ENCODE measurements at places on chromosomes 16 and 17.

- no peak for DNase-seq
Measured at GRCh38 chr17:76558198-76559095, 18.6 kb downstream of the PRCD start.

- no peak for DNase-seq
Measured at GRCh38 chr17:40058186-40058784, 4.1 kb upstream of the MED24 start.

DNA sequence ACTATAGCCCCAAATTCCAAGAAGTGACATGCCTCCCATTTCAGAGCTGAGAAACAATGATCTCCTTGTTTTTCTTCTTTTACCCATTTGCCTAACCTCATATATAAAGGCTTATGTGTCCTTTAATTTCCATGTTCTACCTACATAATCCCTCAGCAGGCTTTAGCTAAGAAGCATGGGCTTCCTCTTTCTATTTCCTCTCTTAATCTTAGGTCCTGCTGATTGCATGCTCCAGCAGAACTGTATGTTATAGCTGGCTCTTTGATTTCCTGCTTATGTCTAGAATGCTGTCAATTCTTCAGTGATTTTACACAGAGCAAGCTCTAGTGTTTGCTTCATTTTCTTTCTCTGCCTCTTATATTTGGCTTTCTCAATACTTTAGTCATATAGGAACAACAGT lies 151.7 kb upstream of the COX10 start:
- no peak for DNase-seq

- DNase-seq = no peak
Measured at GRCh38 chr16:30951193-30951592, 2.3 kb downstream of the ORAI3 start.

- DNase-seq = peak; percentile 82
Measured at GRCh38 chr17:5031365-5032082, 3.7 kb downstream of the SLC52A1 start.

GRCh38 chr16:82626791-82627261 lies at the start of gene CDH13:
Gene CDH13 (plus strand): TSS chr16:82626969.
- DNase-seq = no peak

GRCh38 chr17:14434506-14434905 lies 133.6 kb downstream of the HS3ST3B1 start:
- no peak for DNase-seq

DNA sequence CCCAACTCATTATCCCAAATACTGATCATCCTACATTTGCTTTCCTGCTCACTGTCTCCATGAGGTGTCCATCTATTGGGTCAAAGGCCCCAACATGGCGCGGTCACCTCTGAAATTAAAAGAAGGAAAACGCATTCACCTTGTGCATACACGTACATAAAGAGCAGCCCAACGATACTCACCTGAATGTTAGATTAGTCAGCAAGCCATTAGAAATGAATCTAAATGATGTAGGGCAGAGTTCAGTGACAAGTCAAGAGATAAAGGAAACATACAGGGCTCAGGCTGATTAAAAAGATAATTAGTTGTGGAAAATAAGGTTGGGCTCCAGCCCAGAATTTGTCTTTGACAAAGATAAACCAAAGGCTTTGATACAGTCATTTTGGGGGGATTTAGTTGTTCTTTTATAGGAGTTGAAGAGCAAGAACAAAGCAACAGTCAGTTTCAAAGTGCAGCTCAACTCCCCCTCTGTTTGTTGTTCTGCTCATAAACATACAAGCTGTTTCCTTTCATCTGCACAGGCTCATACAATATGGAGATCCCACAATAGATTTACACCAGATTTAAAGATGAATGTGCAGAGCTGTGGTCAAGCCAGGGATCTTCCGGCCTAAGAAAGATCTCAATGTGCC lies 21.1 kb downstream of the NXPH3 start:
- no peak for DNase-seq

- DNase-seq = no peak
Measured at GRCh38 chr16:2022723-2023091, 3.1 kb downstream of the NPW start.

GRCh38 chr16:79050063-79050462 lies 550.5 kb downstream of the MAF start:
- no peak for DNase-seq

DNA sequence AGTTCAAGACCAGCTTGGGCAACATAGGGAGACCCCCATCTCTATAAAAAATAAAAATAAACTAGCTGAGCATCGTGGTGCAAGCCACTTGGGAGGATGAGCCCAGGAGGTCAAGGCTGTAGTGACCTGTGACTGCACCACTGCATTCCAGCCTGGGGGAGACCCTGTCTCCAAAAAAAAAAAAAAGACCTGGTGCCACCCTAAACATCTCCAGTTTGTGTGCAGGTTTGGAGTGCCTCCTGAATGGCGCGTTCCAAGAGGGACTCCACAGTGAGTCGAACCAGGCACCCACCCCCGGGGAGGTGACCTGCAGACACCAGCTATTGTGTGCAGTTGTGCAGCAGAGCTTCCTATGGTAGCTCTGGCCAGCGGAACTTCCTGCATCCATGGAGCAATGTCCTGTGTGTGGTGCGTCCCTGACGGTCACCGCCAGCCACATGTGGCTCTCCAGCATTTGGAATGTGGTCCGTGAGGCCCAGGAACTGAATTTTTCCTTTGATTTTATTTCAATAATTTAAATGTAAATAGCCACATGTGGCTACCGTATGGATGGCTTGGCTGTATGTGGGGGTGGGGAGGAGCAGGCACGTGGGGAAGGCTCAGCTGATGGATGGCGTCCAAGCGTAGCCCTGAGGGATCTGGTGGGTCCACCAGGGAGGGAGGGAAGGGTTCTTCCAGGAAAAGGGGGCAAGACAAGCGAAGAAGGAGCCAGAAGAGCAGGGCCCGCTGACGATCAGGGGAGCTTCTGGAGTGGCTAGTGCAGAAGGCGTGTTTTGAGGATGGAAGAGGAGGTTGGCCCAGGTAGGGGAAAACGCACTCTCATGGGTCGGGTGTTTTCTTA lies 107.1 kb upstream of the GSE1 start:
- DNase-seq = no peak

DNA sequence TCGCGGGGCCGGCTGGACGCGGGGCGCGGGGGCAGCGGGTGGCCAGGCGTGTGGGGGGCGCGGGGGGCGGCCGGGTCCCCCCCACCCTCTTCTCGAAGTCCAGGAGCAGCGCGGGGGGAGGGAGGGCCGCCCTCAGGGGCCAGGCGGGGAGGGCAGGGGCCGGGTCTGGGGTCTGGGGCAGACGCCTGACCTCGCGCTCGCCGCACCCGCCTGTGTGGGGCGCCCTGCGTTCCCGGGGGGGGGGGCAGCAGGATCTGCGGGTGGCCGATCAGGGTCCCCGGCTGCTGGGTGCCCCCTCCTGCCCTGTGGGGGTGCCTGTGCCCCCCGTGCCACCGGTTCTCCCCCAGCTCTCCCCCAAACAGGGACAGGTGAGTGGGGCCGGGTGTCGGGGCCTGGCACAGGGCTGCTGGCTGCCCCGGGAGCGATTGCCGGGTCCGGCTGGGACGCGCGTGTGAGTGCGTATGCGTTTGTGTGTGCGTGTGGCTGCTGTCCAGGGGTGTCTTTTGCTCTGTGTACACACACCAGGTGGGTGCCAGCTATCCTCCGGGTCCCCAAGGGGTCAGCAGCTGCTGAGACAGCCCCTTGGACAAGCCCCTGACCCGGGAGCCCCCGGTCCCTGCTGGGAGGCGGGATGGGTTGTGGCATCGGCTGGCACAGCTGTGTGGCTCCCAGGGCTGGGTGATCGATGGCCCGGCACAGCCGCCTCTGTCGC lies 663 bp downstream of the PRR35 start:
- DNase-seq = no peak

DNA sequence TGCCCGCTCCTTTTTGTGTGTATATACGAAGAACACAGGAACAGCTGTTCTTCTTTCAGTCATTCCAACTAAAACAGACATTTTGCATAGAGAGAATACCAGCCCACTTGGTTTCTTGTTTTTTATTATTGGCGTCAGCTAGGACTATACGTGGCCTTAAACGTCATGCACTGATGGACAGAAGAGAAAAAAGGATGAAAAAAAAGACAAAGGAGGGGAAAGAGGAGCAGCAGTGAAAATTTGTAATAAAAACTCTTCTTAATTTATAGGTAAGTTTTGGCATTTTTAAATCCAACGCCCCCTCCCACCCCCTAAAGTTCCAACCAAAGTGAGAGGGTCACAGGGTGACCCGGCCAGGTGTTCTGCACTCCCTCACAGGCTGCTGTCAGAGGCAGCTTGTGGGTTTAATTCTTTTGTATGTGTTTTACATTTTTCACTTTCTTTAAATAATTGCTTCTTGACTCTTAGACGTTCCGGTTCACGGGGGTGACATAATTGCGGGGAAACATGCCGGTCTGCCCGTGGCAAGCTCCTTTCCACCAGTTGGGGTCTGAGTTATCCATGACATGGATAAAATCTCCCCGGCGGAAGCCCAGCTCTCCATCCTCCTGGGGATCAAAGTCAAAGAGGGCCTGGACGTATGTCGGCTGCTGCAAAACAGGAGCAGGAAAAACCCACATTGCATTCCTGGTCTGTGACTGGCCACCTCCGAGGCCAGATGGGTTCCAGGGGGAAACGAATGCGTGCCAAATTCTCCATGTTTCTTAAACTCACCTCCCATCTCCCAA lies 30.9 kb upstream of the SLC25A19 start:
- DNase-seq = no peak

GRCh38 chr16:88004391-88004790 lies 53.2 kb downstream of the BANP start:
- no peak for DNase-seq

GRCh38 chr17:50961282-50962220 lies 95.4 kb upstream of the TOB1 start:
- no peak for DNase-seq

- DNase-seq = peak; percentile 75
Measured at GRCh38 chr17:8997994-8998628, 23.2 kb upstream of the NTN1 start.

DNA sequence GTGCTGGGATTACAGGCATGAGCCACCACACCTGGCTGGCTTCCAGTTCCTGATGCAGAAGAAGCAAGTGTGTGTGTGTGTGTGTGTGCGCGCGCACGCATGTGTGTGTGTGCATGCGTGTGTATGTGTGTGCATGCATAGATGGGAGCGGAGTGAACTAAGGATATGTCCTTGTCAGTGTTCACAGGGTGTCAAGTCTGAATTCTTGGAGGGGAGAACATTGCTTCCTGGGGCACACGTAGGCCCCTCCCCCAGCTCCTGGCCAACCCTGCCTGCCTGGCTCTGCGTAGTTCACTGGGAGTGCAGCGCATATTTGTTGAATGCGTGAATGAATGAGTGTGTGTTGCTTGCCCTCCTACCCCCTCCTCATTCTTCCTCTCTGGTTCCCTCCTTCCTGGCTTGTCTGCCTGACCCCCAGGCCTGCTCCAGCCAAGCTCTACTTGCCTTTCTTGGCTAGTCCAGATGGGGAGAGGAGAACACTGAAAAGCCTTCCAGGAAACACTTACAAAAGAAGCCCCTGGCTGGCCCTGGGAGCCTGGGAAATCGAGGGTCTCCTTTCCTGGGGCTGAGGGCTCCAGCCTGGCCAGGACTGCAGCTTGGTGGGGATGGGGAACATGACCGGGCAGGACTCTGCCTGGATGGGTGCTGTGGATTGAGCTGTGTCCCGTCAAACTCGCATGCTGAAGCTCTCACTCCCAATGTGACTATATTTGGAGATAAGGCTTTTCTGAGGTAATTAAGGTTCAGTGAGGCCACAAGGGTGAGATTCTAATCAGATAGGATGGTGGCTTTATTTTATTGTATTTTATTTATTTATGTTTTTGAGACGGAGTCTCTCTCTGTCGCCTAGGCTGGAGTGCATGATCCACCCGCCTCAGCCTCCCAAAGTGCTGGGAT lies 27.9 kb downstream of the IGFBP4 start:
- no peak for DNase-seq

DNA sequence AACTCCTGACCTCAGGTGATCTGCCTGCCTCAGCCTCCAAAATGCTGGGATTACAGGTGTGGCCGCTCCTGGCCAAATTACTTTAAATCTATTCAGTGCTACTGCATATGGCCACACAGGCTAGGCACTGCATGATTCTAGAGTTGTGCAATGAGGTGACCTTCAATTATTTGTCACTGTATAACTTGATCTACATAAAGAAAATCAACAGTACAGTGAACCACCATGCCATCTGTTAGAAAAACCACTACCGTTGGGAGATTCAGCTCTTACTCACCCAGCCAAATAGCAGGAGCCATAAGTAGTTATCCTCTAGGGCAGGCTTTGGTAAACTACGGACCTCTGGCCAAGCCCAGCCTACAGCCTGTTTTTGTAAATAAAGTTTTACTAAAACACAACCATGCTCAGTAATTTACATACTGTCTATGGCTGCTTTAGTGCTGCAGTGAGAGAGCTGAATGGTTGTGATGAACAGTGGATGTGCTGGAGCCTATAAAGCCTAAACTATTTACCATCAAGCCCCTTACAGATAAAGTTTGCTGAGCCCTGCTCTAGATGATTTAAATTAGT lies 40.7 kb upstream of the TANC2 start:
- no peak for DNase-seq

DNA sequence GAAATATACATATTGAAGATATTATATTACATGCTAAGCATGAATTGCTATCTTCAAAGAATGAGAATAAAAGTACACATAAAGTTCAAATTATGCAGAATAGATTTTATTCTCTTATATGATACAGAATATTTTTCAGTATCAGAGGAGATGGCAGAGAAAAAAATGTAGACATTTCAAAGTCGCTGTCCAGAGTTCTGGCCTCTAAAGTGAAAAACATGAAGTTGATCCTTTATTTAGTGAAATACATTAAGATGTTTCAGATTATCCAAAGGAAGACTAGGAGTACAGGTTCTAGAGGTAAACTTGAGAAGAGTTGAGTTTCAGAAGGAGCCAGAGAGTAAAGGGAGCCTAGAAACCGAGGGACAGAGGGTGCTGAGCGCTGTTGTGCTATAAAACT lies 303.6 kb downstream of the UTP18 start:
- DNase-seq = no peak

- no peak for DNase-seq
Measured at GRCh38 chr16:27925612-27926011, 137.9 kb downstream of the GSG1L start.

GRCh38 chr17:18921485-18921884 lies 30.5 kb upstream of the SLC5A10 start:
- no peak for DNase-seq

DNA sequence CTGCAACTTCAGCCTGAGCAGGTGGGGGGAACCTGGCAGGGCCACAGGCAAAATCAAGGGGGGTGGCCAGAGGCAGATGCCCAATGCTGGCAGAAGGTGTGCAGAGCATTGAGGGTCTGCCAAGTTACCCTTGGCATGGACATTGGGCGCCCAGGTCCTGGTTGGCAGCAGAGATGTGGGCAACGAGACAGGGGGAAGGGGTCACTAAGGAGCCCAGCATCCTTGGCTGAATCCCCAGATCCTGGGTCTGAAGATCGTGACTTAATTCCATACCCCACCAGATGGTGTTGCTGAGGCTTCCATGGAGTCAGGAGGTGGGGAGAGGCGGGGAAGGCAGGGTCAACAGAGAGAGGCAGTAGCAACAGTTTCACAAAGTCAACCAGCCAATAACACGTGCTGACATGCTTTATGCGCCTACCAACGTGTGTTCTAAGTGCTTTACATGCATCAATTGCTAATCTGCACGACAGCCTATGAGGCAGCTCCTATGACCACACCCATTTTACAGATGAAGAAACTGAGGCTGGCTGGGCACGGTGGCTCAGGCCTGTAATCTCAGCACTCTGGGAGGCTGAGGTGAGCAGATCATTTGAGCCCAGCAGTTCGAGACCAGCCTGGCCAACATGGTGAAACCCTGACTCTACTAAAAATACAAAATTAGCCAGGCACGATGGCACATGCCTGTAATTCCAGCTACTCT lies 83.3 kb downstream of the GSG1L start:
- DNase-seq = no peak

Data from stimulated activated CD4-positive, alpha-beta T cell treated with anti-CD3 and anti-CD28 coated beads, Interleukin-1b, Interleukin-23, amount 100 ng/mL, for 48 hours (primary cell).